ENCODE measurements at places on chromosomes 1 and 21.

- no peak for DNase-seq
Measured at GRCh38 chr1:43068911-43069310, 103.2 kb downstream of the EBNA1BP2 start.

DNA sequence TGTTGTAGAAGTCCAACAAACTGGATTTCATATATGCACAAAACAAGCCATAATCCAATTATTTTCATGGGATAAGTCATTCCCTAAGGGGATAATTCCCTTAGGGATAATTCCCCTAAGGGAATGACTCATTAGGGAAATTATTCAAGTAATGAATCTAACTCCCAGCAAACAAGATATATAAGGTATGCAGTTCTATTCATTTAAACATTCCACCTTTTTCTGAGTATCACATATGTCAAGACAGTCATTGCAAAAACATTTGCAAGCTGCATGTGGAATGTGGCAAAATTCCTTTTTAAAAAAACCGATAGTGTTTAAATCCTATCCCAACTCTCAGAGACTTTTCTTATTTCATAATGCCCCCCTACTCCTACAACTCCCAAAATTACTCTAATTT, 131.2 kb downstream of the AKT3 start:
- DNase-seq, result no peak

- no peak for DNase-seq
Measured at GRCh38 chr1:222736972-222737371, at the start of gene FAM177B. FAM177B (plus strand) TSS chr1:222737202; CDS start chr1:222746546, 9,344 bp downstream.

DNA sequence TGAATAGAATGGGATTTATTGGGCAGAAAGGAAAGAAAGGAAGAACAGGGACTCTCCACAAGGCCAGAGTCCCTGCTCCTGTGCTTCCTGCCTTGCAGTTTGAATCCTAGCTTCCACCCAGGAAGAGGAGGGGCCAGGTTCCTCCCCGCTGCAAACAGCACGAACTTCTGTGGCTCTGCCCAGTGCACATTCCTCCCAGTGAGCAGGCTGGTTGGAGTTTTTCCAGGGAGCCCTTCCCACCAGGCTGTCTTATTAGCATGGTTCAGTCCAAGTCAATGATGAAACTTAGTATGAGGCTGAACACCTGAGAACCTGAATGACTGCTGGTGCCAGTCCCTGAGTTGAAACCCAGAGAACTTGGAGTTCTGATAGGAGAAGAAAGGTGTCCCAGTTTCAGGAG, 247.2 kb downstream of the DUSP10 start:
- no peak for DNase-seq

DNA sequence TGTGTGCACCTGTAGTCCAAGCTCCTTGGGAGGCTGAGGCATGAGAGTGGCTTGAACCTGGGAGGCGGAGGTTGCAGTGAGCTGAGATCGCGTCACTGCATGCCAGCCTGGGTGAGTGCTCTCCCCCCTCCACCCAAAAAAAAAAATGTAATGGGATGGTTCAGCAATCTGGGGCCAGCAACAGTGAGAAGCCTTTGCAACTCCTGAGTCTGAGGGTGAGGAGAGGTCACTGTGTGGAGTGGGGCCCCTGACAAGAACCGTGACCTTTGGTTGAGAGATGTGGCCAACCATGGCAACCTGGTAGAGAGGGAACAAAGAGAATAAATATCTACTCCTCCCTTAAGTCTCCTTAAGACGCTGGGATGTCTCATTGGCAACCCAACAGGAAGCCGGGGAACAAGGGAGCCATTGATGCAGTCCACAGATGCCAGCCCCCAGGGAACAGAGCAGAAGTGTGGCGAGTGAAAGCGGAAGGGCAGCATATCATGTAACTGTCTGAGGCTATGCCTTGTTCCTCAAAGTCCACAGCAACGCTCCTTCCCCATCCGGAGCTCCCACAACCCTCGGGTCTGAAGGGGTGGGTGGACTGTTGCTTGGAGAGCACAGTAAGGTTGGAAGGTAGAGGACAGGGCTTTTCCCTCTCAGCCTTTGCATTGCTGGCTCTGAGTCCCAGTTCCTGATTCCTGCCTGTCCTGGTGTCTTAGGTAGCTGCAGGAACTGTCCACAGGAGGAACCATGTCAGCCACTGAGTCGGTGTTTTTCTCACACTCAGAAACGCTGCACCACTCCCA, 8.3 kb downstream of the TRNP1 start:
- no peak for DNase-seq

- no peak for DNase-seq
Measured at GRCh38 chr1:210631399-210631798, 302.7 kb downstream of the HHAT start.

- no peak for DNase-seq
Measured at GRCh38 chr21:44564099-44564498, 5.5 kb upstream of the KRTAP10-3 start.

- no peak for DNase-seq
Measured at GRCh38 chr1:198143797-198144196, 13.0 kb upstream of the NEK7 start.

GRCh38 chr1:159144571-159144970, 26.8 kb upstream of the CADM3 start:
- no peak for DNase-seq

GRCh38 chr1:21165076-21165475, 11.6 kb downstream of the EIF4G3 start:
- DNase-seq, result no peak

GRCh38 chr1:39272027-39272797, 67.7 kb downstream of the MACF1 start:
- DNase-seq, result no peak

- no peak for DNase-seq
Measured at GRCh38 chr1:151981178-151981525, 12.5 kb downstream of the S100A10 start.

DNA sequence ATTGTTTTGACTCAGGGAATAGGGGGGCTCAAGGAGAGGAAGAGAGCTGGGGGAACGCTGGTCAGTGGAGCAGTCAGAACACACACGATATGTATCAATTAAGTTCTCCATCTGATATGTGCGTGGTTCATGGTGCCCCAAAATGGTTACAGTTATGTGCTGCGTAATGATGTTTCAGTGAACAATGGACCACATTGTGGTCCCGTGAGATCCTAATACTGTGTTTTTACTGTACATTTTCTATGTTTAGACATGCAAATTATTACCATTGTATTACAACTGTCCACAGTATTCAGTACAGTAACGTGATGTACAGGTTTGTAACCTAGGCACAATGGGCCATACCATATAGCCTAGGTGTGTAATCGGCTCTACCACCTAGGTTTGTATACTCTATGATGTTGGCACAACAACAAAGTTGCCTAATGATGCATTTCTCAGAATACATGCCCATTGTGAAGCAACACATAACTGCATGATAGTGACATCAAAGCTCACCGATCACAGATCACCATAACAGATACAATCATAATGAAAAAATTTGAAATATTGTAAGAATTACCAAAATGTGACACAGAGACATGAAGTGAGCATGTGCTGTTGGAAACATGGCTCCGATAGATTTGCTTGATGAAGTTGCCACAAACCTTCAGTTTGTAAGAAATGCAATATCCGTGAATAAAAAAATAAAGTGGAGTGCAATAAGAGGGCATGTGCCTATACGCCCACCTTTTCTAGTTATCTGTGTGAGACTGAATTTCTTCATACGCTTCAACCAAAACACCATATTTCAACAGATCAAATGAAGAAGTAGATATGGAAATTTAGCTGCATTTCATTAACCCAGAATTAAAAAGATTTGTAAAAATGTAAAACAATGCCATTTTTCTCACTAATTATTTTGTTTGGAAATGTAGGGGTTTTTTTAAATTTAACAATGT, 14.8 kb upstream of the TMEM54 start:
- no peak for DNase-seq

- no peak for DNase-seq
Measured at GRCh38 chr1:58830291-58830690, 46.4 kb upstream of the JUN start.

DNA sequence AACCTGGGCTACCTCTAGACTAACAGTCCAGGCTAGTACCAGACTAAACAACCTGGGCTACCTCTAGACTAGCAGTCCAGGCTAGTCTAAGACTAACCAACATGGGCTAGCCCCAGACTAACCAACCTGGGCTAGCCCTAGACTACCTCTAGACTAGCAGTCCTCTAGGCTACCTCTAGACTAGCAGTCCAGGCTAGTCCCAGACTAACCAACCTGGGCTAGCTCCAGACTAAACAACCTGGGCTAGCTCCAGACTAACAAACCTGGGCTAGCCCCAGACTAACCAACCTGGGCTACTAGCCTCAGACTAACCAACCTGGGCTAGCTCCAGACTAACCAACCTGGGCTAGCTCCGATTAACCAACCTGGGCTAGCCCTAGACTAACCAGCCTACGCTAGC, 2.0 kb downstream of the TFF2 start:
- no peak for DNase-seq

- no peak for DNase-seq
Measured at GRCh38 chr1:176884286-176884685, 280.2 kb downstream of the ASTN1 start.

DNA sequence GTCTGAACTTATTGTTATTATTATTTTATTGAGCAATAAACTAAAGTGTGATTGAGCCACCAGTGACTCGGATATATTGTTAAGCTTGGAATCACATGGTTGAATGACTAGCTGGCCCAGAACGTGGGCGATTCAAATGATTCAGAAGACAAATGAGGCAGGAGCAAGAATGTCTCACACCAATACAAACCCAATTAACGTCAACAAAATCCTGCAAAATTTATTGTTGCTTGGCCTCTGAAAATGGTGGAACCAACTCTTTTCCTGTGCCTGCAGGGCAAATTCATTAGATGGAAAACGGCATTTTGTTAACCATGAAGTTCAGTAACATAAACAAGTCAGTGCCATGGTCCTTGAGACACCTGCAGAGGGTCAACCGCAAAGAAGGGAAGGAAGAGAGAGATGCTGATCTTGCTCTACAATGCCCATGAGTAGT, 482.0 kb downstream of the SETD4 start:
- no peak for DNase-seq

GRCh38 chr1:23401313-23401712, 23.2 kb downstream of the TCEA3 start:
- no peak for DNase-seq

- DNase-seq, result no peak
Measured at GRCh38 chr1:207239874-207240273, 81.6 kb upstream of the CD55 start.

- no peak for DNase-seq
Measured at GRCh38 chr1:22277662-22278061, 134.8 kb upstream of the WNT4 start.

DNA sequence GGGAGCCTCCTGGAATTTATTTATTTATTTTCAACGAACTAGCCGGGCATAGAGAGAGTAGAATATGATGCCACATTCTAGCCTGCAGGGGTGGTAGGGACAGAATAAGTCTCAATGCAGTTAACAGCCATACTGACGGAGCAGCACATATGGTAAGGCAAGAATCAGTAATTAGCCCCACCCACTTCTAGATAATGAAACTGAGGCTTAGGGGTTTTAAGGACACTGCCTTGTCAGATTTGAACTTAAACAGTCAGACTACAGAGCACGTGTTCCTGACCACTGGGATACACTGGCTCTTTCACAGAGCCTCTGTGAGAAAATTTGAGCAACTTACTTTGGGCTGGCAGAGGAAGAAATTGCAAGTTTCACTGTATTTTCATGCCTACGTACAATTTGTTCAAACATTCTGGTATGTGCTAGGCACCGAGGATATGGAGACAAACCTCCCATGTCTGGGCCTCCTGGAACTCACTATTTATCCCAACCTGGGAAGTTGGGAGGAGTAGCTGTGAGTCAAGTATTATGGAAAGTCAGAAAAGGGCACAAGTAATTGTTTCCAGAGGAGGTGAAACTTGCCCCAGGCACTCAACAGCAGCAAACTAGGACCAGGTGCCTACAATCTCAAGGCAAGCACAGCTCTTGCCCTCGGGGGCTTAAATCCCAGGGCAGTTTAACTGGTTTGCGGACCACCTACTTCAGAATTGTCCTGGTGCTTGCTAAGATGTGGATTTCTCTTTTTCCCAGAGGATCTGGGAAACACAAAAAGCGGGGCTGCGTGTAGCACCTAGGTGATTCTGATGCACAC, 1.6 kb upstream of the CLIC4 start:
- DNase-seq, result no peak

GRCh38 chr21:38080888-38081287, 164.6 kb upstream of the KCNJ6 start:
- DNase-seq, result no peak

- no peak for DNase-seq
Measured at GRCh38 chr1:77659879-77660593, 22.4 kb downstream of the ZZZ3 start.

DNA sequence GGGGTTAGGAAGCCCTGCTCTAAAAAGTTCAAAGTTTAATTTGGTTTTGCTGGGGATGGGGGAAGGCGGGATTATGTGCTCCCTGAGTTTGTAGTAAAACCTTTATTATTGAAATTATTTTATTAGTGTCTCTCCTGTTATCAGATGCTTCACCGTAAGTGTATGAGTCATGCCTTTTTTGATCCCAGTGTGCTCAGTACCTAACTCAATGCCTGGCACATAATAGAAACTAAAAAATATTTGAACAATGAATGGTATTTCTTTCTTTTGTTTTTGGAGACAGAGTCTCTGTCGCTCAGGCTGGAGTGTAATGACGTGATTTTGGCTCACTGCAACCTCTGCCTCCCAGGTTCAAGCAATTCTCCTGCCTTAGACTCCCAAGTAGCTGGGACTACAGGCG, 6.4 kb downstream of the SNRPE start:
- DNase-seq, result no peak

DNA sequence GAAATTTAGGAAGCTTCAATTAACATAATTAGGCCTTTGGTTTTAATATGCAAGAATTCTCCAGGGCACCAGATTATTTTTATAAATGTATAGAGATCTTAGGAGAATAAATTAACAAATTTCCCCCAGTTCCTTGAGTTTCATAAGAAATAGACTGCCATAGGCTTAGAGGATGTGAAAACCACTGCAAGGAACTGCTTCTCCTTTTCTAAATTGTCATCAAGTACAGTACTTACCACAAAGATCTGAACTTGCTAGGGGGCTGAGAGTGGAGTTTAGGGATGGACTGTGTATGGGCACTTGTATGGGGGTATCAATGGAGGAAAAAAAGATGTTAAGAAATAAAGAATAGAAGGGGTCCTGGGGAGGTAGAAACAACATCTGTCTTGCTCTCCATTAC, 31.1 kb downstream of the LHX8 start:
- DNase-seq, result no peak

DNA sequence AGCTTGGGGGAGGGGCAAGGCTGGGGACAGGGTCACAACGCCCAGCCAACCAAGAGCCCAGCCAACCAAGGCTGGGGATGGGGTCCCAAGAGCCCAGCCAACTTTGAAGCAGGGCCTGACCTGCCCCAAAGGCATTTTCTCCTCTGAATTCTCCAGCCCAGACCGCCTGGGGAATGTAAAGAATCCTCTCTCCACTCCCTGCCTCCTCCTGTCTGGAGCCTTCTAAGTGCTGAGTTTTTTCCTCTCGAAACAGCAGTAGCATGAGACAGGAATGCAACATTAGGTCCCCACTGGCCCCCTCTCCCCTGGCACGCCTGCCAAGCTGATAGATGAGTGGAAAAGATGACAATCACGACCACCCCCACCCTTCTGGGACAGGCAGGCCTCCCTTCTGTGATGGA, 17.0 kb downstream of the C1orf198 start:
- no peak for DNase-seq
